ENCODE measurements at places on chromosomes 1 and 21.

- no peak for DNase-seq
These were observed 17.8 kb downstream of the WNT9A start for GRCh38 chr1:227929751-227930472.

DNA sequence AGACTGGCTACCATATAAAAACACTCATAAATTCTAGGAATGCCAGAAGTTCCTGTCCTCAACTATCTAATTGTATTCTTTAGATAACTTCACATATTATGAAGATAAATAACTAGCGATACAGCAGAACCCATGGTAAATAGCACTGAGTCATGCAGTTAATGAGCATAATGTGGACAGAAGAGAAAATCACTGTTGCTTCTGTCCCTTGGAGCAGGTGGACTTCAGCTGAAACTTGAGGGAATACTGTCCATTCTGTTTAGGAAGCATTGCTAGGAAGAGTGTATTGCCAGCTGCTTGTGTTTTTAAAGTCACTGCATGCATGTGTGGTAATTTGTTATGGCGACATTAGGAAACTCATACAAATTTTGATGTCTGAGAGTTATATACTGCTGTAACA, 854.4 kb downstream of the LTN1 start:
- no peak for DNase-seq

DNA sequence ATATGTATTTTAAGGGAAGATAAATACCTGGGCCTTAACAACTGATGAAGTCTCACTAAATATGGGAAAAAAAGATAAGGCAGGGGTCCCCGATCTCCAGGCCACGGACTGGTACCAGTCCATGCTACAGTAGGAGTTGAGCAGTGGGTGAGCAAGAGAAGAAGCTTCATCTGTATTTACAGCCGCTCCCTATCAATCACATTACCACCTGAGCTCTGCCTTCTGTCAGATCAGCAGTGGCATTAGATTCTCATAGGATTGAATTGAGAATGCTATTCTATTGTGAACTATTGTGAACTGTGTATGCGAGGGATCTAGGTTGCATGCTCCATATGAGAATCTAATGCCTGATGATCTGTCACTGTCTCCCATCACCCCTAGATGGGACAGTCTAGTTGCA, 43.0 kb upstream of the PAXBP1 start:
- DNase-seq, result no peak

DNA sequence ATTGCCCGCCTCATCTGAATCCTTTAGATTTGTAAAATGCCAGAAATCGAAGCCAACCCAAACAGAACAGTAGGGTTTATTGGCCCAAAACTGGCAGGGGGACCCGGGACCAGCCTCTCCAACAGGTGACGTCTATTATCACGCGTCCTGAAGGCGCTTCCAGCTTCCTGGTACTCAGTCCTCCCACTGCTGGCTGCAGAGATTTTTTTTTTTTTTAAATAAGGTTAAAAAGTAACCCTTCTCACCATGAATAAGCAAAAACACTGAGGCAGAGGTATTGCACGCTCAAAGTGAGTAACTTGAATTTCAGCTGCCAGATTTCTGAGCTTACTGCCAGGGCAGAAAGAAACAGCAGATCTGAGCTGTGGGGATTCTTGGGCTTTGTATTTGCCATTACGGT, 54.4 kb upstream of the GCLM start:
- no peak for DNase-seq

- DNase-seq, result no peak
These were observed 3.0 kb upstream of the AIM2 start for GRCh38 chr1:159079525-159079924.

GRCh38 chr1:67308136-67308535, 463 bp downstream of the IL12RB2 start:
- DNase-seq, result no peak

DNA sequence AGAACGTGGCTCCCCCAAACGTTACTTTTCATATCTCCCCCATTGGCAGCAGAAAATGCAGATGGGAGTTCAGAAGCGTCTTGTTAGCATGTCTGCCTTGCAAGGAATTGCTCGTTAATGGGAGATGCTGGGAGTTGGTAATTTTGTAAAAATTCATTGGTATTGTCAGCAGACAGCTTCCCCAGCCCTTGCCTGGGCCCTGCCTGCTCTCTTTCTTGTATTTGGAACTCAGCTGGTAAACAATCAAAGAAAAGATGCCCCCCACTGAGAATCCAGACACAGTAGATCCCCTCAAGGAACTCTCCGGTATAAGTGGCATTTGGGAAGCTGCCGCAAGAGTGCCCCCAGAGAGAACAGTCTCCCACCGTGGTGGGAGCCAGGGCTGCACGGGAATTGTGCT, 94.4 kb upstream of the IGSF21 start:
- no peak for DNase-seq

DNA sequence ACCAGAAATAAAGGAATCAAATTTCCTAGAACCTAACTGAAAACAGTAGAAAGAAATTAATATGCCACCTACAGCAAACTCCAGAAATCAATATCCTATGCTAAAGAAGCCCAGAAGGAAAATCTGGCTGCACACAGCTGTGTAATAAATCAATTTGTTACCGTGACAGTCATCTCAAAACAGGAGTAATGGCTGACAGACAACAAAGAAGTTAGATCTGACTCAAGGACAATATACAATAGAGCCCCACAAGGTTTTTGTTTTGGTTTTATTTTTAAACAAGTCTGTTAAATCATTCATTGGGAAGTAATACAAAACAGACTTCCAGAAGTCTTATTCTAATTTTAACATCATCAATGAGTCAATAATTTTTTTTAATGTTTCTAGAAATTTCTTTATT, 168.4 kb downstream of the RERE start:
- no peak for DNase-seq

DNA sequence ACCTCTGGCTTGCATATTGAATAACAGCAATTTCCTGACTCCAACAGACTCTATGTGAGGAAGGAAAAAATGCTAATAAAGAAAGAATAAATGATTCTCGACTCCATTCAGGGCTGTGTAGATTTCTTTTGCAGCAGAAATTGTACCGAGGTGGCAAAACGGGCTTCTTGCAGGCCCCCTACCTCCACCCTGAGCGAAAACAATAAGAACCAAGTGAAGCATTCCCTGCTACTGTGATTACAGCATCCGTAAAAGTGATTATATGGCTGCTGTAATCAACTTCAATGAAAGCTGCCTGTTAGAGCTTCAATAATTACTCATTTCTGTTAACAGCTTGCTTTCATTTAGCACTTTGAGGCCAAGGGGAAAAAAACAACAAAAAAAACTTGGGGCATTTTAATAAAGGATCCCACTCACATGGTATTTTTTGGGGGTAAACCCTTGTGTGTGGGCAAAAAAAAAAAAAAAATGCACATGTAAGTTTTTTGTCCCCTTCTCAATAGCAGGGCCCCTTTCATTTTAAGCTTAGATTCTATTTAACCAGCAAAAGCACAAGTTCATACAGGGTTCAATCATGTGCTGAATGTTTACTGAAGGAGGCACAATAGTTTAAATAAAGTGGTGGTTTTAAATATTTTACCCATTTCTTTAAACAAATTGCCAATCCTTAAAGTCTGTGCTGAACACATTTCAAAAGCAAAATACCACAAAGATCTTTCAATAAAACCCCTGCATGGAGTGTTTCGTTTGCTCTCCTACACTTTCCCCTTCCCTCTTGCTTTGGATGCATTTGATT, 271.6 kb downstream of the LMO4 start:
- no peak for DNase-seq

DNA sequence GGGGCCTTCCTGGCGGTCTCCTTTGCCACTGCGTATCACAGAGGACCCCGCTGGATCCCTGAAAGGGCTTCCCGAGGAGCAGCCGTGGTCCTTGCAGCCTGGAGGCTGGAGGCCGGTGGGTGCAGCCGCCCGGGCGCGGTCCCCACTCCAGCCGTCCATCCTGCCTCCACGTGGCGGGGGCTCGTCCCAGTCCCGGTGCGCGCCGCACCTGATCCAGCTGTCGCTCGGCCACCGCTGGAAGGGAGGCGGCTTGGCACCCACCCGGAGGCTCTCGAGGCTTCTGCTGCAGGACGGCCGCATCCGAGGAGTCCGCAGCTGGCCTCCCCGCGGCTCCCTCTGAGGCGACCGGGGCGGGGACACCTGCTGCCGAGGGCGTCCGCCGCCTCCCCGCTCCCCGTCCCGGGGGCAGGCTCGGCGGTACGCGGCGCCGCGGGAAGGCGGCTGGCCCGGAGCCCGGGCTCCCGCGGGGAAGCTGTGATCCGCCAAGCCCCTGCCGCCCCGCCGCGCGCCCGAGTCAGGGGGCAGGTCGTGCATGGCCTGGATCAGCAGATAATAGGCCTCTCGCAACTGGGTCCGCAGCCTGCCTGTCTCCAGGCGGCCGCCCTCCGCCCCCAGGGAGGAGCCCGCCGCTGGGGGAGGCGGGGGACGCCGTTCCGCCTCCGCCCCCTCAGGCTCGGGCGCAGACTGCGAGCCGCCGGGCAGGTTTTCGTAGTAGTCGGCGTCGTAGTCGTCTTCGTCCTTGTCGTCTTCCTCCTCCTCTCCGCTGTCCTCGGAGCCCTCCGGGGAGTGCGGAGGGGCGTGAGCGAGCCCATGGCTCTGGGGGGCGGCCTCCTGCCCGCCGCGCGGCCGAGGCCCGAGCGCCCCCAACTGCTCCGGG, at the start of gene SYDE2:
Gene SYDE2, minus strand, starts transcription at position 554 of the 877 bp plus-strand sequence. Its CDS starts 20 bp downstream, at position 534.
- peak; percentile 53 for DNase-seq

All from stimulated activated CD4-positive, alpha-beta T cell treated with anti-CD3 and anti-CD28 coated beads, Interleukin-2, amount 100 ng/mL, for 48 hours (primary cell).